ENCODE measurements at places on chromosomes 4 and X.
A peak's percentile ranks its signal among the peaks of the same experiment; 100 is the strongest.

DNA sequence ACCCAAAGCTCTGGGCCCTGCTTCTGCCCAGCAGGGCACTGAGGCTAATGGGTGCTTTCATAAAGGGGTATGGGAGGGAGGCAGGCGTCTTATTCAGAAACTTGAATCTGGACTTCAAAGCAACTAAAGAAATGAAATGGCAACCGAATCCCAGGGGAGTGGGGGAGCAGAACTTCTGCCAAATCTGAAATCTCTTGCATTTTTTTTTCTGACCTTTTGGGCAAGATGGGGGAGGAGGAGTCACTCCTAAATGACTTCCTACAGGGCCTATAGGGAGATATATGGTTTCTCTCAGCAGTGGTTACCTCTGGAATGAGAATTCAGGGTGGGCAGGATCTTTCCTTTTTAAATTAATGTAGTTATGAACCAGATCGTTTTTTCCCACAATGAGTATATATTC, 30.6 kb upstream of the KIAA1210 start:
- DNase-seq = no peak

- DNase-seq = peak; percentile 38
Observed at GRCh38 chrX:71366674-71367256, 608 bp downstream of the TAF1 start.

- no peak for DNase-seq
Observed at GRCh38 chr4:188117631-188118324, 8.4 kb upstream of the TRIML2 start.

- DNase-seq = no peak
Observed at GRCh38 chr4:9925750-9926439, 95.4 kb downstream of the SLC2A9 start.

- no peak for DNase-seq
Observed at GRCh38 chrX:123298026-123298425, 113.9 kb downstream of the GRIA3 start.

Data from suppressor macrophage treated with lipopolysaccharide for 1 hour (primary cell).